Sigmoid colon (tissue), 7 donors: ENCODE measurements at places on chromosomes 2 and 18. TPM values are rescaled to one million over a fixed set of nuclear protein-coding genes. Genes with fewer than 3 reads are reported as not detected.

- DNase-seq = no peak
- no peaks in the 10 kb centered on the region for H3K36me3 ChIP-seq
- H3K27ac ChIP-seq = peak overlapping the region; percentile 87
- H3K27me3 ChIP-seq = no peaks in the 10 kb centered on the region
Measured at GRCh38 chr2:99140056-99140859, 1.2 kb upstream of the C2orf15 start.

DNA sequence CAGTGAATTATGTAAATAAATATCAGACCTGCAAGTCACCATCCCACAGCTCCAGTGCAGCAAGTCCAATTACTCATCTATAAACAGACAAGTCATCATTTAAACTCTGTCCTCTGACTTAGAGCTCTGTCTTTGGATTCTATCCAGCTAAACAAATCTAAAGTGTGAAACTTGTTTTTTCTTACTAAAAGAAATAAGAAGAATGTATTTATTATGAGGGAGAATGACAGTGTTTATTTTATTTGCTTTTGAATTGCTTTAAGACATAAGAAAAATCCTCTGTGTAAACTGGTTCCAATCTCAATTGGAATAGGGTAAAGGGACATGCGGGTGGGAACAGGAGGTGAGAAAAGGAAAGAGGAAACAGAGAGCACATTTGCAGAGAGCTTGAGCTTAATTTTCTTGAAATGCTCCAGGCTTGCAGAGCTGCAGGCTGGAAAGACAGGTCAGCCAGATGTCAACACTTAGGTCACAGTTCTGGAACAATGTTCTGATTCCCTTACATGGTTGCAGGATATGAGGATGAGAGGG, 355.8 kb downstream of the MEIS1 start:
- H3K27me3 ChIP-seq = no peaks in the 10 kb centered on the region
- DNase-seq = peak; percentile 76
- no peaks in the 10 kb centered on the region for H3K36me3 ChIP-seq
- H3K4me1 ChIP-seq = peaks cover 63% of the 10 kb centered on the region

- no peaks in the 10 kb centered on the region for H3K4me1 ChIP-seq
- no peak for DNase-seq
- no peak overlapping the region for H3K27ac ChIP-seq
- no peaks in the 10 kb centered on the region for H3K36me3 ChIP-seq
Measured at GRCh38 chr18:63578357-63578958, 8.7 kb upstream of the SERPINB13 start.

- DNase-seq = no peak
- H3K4me3 ChIP-seq = no peak overlapping the region
- no peaks in the 10 kb centered on the region for H3K36me3 ChIP-seq
- H3K4me1 ChIP-seq = no peaks in the 10 kb centered on the region
Measured at GRCh38 chr18:67425672-67426071, 90.8 kb downstream of the DSEL start.

DNA sequence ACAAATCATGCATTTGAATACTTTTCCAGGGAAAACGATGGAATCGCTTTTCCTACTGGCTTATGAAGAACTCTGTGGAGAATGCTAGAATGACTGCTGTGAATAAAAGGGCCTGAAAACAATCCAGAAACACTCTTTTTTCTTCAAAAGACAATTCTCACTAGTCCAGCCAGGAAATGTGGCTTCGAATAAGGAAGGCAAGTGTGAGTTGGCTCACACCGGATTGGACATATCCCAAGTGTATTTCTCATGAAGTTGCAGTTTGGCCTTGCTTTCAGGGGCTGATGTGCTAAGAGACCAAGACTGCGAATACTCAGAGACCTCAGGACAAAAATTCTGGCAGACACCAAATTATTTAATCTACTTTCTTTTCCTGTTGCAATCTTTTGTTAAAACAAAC, 54.1 kb downstream of the FIGN start:
- H3K4me1 ChIP-seq = no peaks in the 10 kb centered on the region
- no peaks in the 10 kb centered on the region for H3K36me3 ChIP-seq
- peak; percentile 86 for DNase-seq
- no peak overlapping the region for H3K4me3 ChIP-seq
- no peaks in the 10 kb centered on the region for H3K27me3 ChIP-seq
- H3K27ac ChIP-seq = no peak overlapping the region

- H3K4me1 ChIP-seq = no peaks in the 10 kb centered on the region
- peak overlapping the region; percentile 28 for H3K27ac ChIP-seq
- no peak for DNase-seq
- no peak overlapping the region for H3K4me3 ChIP-seq
Measured at GRCh38 chr2:119744335-119744939, 15.3 kb upstream of the PTPN4 start.

DNA sequence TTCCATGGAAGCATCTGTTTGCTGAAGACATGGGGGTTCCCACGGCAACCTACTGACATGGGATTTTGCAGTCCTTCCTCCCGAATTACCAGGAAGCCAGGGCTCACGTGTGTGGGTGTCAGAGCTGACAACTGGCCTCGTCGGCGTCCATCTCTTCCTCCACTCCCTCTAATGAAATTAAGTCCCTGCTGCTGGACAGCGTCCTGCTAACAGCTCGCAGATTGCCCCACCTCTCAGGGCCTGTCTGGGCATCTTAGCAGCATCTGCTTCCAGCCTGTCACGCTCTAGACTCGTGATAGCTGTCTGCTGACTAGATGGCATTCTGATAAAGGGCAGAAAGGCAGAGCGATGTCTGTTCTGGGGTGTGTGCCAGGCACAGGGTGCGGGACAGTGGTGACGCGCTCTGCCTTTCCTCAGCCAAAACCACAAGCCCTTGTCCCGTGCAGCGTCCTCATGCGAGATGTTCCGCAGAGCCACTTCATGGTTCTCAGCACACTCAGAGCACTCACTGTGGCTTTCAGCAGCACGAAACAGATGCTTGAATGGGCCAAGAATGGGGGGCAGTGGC, 161.1 kb downstream of the ARL4C start:
- H3K36me3 ChIP-seq = no peaks in the 10 kb centered on the region
- H3K4me1 ChIP-seq = peaks cover 5% of the 10 kb centered on the region
- peak overlapping the region; percentile 8 for H3K27ac ChIP-seq
- H3K27me3 ChIP-seq = no peaks in the 10 kb centered on the region
- no peak overlapping the region for H3K4me3 ChIP-seq

DNA sequence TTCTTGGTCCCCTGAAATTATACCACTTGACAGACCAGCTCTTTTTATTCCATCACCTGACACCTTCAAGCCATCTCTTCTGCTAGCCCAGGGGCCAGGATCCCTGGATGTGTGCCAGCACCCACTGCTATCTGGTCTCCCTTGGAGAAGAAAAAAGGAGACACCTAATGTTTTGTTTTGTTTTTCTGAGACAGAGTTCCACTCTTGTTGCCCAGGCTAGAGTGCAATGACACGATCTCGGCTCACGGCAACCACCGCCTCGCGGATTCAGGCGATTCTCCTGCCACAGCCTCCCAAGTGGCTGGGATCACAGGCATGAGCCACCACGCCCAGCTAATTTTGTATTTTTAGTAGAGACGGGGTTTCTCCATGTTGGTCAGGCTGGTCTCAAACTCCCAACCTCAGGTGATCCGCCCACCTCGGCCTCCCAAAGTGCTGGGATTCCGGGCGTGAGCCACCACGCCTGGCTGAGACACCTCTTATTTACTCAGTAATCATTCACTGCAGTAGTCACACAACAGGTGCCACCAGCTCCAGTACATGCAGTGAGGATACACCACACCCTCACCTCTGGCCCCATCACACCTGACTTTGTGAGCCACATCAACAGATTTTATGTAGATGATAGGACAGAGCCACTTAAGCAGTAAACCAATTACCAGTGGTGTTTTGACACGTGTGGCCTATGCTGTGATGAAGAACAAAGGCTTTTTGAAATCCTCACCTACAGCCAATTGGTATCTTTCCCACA, 42.8 kb upstream of the PCBP1 start:
- H3K4me1 ChIP-seq = no peaks in the 10 kb centered on the region
- peaks cover 33% of the 10 kb centered on the region for H3K36me3 ChIP-seq
- H3K27ac ChIP-seq = no peak overlapping the region
- H3K27me3 ChIP-seq = no peaks in the 10 kb centered on the region
- DNase-seq = no peak

GRCh38 chr2:169315357-169315756, 47.0 kb downstream of the LRP2 start:
- no peak for DNase-seq
- no peaks in the 10 kb centered on the region for H3K36me3 ChIP-seq
- H3K27me3 ChIP-seq = no peaks in the 10 kb centered on the region
- no peak overlapping the region for H3K27ac ChIP-seq
- no peaks in the 10 kb centered on the region for H3K4me1 ChIP-seq

DNA sequence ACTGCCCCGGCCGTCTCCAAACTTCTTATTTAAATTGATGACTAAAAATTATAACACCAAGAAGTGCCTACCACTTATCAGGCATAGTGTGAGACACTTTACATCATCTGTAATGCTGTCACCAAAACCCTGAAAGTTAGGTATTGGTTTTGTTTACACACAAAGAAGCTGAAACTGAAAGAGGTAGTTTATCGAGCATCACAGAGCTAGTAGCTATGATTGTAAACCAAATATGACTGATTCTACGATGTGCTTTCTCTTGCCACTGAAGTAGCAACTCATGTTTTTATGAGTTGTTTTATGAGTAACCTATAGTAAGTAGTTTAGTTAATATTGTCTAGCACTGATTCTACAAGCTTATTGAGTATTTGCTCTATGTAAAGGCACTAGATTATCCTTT, 31.5 kb downstream of the DYNC1I2 start:
- H3K4me3 ChIP-seq = no peak overlapping the region
- no peak overlapping the region for H3K27ac ChIP-seq
- no peaks in the 10 kb centered on the region for H3K27me3 ChIP-seq
- peaks cover 60% of the 10 kb centered on the region for H3K36me3 ChIP-seq

- DNase-seq = no peak
- no peak overlapping the region for H3K4me3 ChIP-seq
- no peak overlapping the region for H3K27ac ChIP-seq
- H3K4me1 ChIP-seq = no peaks in the 10 kb centered on the region
- no peaks in the 10 kb centered on the region for H3K36me3 ChIP-seq
- no peaks in the 10 kb centered on the region for H3K27me3 ChIP-seq
Measured at GRCh38 chr2:168643979-168644378, 158.5 kb upstream of the NOSTRIN start.

GRCh38 chr18:64714086-64714485, 565.2 kb upstream of the LINC00305 start:
- H3K27me3 ChIP-seq = no peaks in the 10 kb centered on the region
- no peak for DNase-seq
- no peak overlapping the region for H3K4me3 ChIP-seq
- no peaks in the 10 kb centered on the region for H3K36me3 ChIP-seq
- H3K4me1 ChIP-seq = no peaks in the 10 kb centered on the region

DNA sequence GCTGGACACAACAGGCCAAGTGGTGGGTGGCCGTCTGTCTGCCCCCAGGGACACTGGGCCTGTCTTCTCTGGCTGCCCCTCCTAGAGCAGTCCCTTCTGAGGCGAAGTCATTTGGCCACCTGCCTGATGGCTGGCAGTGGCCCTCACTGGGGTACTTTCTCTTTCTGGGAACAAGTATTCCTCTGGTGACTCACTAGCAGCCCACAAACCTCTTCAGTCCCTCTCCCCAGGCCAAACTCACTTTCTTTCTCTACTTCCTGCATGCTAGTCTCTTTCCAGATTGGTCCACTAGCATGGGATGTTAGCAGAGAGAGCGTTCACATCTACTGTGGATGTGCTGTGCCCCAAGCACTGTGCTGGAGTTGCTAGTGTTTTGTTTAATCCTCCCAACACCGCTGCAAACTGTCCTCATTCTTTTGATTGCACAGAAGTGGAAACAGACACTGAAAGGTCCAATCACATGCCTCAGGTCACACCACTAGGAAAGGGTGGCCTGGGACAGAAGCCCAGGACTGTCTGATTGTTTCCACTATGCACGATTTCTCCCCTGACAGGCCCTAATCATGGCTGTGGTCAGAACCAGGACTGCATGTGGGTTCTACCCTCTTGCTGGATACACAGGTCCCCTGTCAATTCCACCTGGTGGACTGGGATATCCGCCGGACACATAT, 5.2 kb downstream of the DYSF start:
- H3K4me1 ChIP-seq = peaks cover 67% of the 10 kb centered on the region
- no peak overlapping the region for H3K4me3 ChIP-seq
- no peaks in the 10 kb centered on the region for H3K36me3 ChIP-seq
- H3K27ac ChIP-seq = peak overlapping the region; percentile 82
- no peak for DNase-seq

GRCh38 chr18:76713432-76713831, 108.9 kb upstream of the ZNF236 start:
- peaks cover 4% of the 10 kb centered on the region for H3K4me1 ChIP-seq
- H3K27me3 ChIP-seq = no peaks in the 10 kb centered on the region

MAP2 gene
- 8.4 TPM for total RNA-seq

CREG2 gene
- total RNA-seq = 0.36 TPM

LBH gene
- total RNA-seq = 24.4 TPM

GALNT3 gene
- 0.83 TPM for total RNA-seq

MPHOSPH10 gene
- 22.3 TPM for total RNA-seq

ACMSD gene
- not detected for total RNA-seq

UBE2F gene
- 50.7 TPM for total RNA-seq

MARS2 gene
- 3.6 TPM for total RNA-seq

EVA1A gene
- not detected for total RNA-seq
